Activated T-cell treated with anti-CD3 and anti-CD28 coated beads, Interleukin-2, amount 50 U/mL, for 4 hours (primary cell): ENCODE measurements at places on chromosomes 11 and 22. TPM values are rescaled to one million over a fixed set of nuclear protein-coding genes. Genes with fewer than 3 reads are reported as not detected.

DNA sequence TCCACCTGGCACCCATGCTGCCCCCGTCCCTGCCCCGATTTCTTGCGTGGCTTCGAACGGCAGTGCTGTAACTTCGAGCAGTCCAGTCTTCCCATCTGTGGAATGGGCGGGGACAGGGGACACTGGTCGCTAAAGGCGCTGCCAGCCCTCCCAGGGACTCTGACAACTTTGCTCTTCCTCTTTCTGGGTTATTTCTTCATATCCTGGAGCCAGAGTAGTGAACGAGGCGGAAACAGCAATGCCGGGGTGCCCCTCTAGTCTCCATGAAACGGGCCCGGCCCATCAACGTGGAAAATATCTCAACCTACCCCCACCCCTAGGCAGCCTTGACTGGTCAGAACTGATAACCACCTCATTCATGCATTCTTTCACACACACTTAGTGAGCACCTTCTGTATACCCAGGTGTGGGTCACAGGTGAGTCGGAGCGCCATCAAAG lies 42.8 kb downstream of the TRIOBP start:
- DNase-seq, result no peak

DNA sequence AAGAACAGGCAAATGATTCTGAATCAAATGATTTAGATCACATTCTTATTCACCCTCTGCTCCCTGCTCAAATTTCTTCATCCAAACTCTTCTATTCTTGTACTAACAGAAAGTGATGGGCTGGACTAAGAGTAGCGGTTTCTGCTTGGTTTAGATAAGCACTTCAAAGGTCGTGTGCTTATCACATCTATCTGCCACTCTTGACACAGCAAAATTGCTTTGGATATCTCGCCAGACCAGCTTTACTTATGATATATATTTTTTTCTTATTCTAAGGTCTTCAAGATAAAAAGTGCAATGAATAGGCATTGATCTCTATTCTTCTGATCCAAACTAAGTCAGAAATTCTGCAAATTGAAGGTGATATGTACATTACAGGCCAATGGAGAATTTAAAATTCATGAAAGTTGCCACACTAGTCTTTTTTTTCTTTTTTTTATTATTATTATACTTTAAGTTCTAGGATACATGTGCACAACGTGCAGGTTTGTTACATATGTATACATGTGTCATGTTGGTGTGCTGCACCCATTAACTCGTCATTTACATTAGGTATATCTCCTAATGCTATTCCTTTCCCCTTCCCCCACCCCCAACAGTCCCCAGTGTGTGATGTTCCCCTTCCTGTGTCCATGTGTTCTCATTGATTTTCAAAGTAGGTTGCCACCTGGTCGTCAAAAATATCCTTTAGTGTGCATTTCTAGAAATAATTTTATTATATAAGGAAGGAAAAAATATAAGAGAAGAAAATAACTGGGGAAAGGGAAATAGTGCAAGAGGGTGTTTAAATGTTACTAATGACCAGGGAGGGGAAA lies 1941.0 kb upstream of the RAG2 start:
- no peak for DNase-seq

DNA sequence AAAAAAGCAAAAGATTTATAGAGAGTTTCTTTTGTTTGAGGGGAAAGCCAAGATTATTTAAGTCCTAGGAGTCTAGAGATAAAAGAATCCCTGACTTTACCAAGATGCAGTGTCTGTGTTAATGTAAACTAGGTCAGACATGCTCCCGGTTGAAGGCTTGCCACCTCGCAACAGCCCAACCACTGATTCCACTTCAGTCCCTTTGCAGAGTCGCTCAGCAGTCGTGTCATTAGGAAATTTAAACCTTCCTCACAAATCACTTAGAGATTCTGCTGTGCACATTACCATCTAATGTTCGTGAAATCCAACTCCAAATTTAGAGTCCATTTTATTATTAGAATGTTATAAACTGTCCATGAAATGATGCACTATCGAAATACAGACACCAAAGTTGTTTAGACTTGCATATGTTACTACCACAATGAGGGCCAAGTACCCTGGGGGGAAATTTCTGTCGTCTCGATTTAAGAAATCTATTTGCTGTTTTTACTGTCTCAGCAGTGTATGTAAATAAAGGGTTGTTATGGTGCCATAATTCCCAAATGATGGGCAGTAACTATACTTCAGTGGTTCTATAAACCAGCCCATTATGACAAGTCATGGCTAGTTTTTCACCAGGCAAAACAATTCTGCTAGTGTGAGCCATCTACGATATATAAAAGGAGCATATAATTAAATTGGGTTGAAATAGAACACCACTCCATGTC lies 101.4 kb upstream of the MTNR1B start:
- DNase-seq, result no peak

The SSTR3 gene
- total RNA-seq, result 2.3 TPM

DNA sequence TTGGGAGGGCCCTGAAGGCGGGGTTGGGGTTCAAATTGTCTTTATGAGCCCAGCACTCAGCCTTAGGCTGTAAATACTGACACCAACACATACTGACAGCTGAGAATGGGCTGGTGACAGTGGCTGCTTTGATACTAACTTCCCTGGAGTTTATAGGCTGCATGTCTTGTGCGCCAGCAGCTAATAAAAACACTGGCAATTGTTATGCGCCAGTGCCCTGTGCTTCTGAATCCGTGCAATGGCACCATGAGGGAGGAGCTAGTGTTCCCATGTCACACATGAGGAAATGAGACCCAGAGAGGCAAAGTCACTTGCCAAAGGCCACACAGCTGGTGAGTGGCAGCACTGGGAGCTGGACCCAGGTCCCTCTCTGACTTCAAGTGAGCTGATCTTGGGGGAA lies 23.8 kb downstream of the SHISAL1 start:
- DNase-seq, result no peak

GRCh38 chr11:8870411-8871170 lies 40.4 kb upstream of the AKIP1 start:
- DNase-seq, result no peak

GRCh38 chr22:27070594-27070993 lies 413.2 kb downstream of the MIAT start:
- DNase-seq, result no peak

DNA sequence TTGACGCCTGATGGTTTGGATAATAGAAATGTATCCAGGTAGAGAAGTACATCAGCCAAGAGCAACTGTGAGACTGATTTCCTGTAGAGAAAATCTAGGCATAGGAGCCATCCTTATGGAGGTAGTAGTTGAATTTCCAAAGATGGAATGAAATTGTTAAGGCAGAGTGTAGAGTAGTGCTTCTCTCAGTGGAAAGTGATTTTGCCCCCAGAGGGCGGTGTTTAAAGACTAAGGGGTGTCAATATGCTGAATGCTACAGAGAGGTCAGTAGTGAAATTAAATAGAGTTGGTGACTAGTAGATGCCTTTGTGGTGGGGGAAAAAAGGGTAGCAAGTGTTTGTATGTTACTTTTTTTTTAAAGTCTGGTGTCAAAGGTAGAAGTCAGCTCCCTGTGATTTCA lies 54.5 kb downstream of the TRIM44 start:
- no peak for DNase-seq
